Pancreas (tissue), 10 donors: ENCODE measurements at places on chromosomes 5 and 9. TPM values are rescaled to one million over a fixed set of nuclear protein-coding genes. Genes with fewer than 3 reads are reported as not detected.

The SEMA4D gene
- polyA plus RNA-seq: 7.8 TPM

The SPINK6 gene
- polyA plus RNA-seq: not detected

The DMGDH gene
- polyA plus RNA-seq: 1.4 TPM

The LRRC19 gene
- not detected for polyA plus RNA-seq

The ADRB2 gene
- 0.42 TPM for polyA plus RNA-seq

The COL5A1 gene
- 2.6 TPM for polyA plus RNA-seq

The PCDHB5 gene
- 2.3 TPM for polyA plus RNA-seq

- DNase-seq: no peak
These were observed 292.2 kb downstream of the GAS1 start for GRCh38 chr9:86655147-86655546.

DNA sequence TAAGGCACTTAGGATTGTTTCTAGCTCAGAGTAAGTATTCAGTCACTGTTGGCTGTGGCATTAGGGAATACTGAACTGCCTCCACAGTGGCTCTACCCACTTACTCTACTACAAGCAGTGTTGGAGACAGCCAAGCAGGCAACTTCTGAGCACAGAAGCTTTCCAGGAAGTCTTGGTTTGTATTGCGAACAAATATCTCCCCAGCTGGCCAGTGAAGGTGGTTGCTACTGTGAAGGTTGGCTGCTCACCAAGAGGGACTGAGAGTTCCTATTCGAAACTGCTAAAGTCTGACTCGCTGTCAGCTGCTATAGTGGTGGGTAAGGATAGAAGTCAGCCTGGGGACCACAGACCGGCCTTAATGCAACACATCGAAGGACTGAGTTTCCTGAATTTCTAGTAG, 319.1 kb downstream of the KIF4B start:
- no peak for DNase-seq

GRCh38 chr5:62948301-62948700, 369.7 kb downstream of the LRRC70 start:
- no peak for DNase-seq

- DNase-seq: no peak
These were observed 16.2 kb upstream of the TNIP1 start for GRCh38 chr5:151097061-151097460.

DNA sequence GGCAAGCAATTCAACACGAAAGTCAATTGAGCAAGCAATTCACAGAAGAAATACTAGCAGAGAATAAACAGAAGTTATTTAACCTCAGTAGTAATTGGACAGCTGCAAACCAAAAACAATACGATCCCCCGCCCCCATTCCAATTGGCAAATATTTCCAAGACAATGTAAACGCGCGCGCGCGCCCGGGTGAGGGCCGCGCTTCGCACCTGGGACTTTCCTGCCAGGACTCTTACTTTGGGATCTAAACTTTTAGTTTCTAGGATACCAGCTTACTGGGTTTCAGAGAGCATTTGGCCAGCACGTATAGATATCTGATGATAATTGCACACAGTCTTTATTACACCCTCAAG, 8.6 kb downstream of the RUFY1 start:
- peak; percentile 44 for DNase-seq

DNA sequence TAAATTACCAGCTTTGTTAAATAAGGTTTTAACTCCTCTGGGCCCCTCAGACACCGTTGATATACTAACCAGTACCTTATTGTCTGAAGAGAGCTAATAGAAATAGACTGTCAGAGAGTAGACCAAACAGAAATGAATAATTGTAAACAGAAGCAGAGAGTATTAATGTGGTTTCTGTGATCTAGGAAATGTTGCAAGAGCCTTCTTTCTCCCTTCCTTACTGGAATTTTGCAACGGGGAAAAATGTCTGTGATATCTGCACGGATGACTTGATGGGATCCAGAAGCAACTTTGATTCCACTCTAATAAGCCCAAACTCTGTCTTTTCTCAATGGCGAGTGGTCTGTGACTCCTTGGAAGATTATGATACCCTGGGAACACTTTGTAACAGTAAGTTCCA, 5.1 kb downstream of the TYRP1 start:
- DNase-seq: no peak

DNA sequence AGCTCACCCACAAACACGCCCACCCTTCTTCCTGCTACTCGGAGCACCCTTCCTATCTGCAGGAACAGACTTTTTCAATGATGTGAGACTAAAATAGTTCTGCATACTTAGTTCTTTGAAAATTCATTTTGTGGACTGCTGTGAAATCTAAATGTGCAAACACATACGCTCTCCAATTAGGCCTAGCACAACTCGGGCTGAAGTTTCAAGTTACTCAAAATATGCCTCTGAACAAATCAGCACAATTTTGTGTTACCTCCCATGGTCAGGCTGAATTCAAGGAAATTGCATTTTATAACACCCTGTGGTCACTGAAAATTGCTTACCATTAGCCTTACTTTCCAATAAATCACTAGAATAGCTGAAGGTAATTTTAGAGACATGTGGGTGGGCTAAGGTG, 323.8 kb upstream of the ADCY2 start:
- no peak for DNase-seq

GRCh38 chr9:114629563-114630090, 18.5 kb downstream of the TMEM268 start:
- DNase-seq: no peak

- DNase-seq: no peak
These were observed 1.2 kb upstream of the MSANTD3 start for GRCh38 chr9:100425758-100426157.

- DNase-seq: no peak
These were observed 13.6 kb upstream of the CFAP157 start for GRCh38 chr9:127693143-127693542.

DNA sequence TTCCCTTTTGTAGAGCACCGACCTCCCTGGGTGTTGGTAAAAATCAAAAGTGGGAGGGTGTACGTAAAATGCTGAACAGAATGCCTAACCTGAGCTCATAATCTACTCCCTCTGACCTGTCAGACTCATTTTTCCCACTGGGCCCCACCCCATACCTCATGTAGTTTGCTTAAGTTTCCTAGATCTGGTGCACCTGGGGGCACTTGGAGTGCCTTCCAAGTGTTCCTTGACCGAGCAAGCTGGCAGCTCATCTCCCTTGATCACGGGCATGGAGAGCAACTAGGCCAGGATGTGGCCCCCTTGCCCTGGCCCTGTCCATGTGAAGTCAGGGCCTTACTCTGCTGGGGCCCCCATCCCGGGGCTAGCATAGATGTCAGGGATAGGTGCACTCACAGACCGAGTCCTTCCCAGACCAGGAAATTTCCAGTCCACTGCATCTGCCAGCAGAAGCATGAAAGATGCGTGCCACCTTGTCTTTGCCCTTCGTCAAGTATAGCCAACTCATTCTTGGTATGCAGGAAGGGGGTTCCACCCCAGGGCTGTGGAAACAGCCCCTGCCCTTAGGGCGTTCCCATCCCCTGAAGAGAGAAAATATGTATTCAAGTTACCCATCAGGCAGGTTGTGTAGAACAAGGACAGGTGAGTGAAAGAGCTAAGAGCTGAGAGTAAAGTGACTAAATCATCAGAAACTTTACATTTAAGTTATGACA, 41.9 kb downstream of the SLC22A5 start:
- peak; percentile 31 for DNase-seq

- no peak for DNase-seq
These were observed 30.4 kb downstream of the KCNIP1 start for GRCh38 chr5:170534177-170534576.

DNA sequence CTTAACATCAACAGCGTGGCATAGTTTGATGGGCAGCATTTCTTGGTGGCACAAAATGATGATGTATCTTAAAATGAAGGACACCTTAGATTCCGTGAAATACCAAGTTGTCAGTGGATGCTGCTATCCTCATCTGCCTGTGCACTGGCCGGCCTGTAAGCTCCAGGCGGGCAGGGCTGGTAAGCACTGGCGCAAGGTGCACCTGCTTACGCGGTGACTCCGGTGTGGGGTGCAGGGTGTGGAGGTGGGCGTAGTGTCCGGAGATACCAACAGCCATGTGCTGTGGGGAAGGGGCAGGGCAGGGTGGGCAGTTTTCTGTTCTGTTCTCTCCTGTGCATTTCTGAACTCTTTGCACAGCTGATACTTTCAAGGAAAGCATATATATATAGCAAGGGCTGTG, 101.5 kb downstream of the KCNT1 start:
- DNase-seq: no peak

- DNase-seq: peak; percentile 29
These were observed 10.9 kb upstream of the LAMC3 start for GRCh38 chr9:130997925-130998596.

DNA sequence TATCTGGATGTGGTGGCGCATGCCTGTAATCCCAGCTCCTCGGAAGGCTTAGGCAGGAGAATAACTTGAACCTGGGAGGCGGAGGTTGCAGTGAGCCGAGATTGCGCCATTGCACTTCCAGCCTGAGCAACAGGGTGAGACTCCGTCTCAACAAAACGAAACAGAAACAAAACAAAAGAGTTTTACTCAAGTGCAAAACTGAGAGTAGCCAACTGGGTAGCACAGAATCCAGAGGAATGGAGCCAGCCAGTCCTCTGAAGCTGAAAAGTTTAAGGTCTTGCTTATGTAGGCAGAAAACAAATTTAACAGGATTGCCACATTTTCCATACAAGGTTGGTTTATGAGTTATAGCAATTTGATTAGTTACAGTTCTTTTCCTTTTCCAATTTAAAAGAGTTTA, 32.0 kb downstream of the SPIN1 start:
- no peak for DNase-seq

DNA sequence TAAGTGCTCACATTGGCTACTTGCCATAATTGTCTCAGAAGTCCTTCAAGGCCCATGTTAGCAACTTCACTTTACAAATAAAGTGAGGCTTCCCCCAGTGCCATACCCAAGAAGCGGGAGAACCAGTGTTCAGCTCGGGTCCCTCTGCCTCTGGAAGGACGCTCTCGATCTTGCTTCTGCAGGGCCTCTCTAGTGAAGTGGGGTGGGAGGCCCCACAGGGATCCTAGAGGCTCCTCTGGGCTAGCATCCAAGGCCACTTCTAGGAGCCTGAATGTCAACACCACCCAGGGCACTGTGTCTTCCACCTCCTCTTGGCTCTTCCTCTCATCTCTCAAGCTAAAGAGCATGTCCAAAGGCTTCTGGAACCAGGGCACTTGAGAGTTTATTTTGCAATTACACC, 282.5 kb downstream of the GADD45G start:
- no peak for DNase-seq

- no peak for DNase-seq
These were observed 135.9 kb downstream of the ZSWIM6 start for GRCh38 chr5:61467766-61468482.

GRCh38 chr5:142771666-142772065, 1.5 kb downstream of the ARHGAP26 start:
- no peak for DNase-seq

- DNase-seq: no peak
These were observed 142.0 kb downstream of the ADAMTS2 start for GRCh38 chr5:179203248-179203647.

- DNase-seq: no peak
These were observed 22.6 kb downstream of the VCAN start for GRCh38 chr5:83494087-83494620.

- DNase-seq: no peak
These were observed 6.4 kb downstream of the NDUFS6 start for GRCh38 chr5:1807451-1808185.
